Thoracic aorta (tissue), 2 donors: ENCODE measurements at places on chromosomes 2 and 18. TPM values are rescaled to one million over a fixed set of nuclear protein-coding genes. Genes with fewer than 3 reads are reported as not detected.

DSG2 gene
- total RNA-seq = 0.81 TPM

KCTD1 gene
- 14.7 TPM for total RNA-seq

AP1S3 gene
- total RNA-seq = 0.95 TPM

DNA sequence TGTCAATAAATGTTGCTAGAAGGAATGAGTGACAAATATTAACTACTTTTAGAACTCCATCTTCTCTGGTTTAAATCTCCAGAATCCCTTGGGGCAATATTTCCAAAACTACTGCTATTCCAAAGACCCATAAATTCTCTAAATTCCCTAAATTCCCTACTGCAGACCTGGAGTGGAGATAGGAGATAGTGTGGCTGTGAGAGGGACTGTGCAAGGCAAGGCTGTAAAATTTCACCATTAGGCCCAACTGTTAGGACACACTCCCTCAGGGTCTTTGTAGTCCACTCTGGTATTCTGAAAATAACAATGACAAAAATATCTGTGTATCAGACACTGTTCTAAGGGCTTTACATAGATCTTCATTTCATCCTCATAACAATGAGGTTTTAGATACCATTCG, 67.9 kb downstream of the MYL12B start:
- no peak overlapping the region for H3K27ac ChIP-seq
- H3K27me3 ChIP-seq = no peaks in the 10 kb centered on the region
- H3K4me3 ChIP-seq = no peak overlapping the region
- H3K4me1 ChIP-seq = no peaks in the 10 kb centered on the region
- H3K36me3 ChIP-seq = no peaks in the 10 kb centered on the region
- no peak for DNase-seq

- H3K36me3 ChIP-seq = no peaks in the 10 kb centered on the region
- no peaks in the 10 kb centered on the region for H3K4me1 ChIP-seq
- H3K27me3 ChIP-seq = no peaks in the 10 kb centered on the region
- no peak overlapping the region for H3K4me3 ChIP-seq
- H3K27ac ChIP-seq = no peak overlapping the region
Measured at GRCh38 chr18:63788447-63789096, 13.4 kb downstream of the SERPINB7 start.

- H3K27ac ChIP-seq = no peak overlapping the region
- H3K4me1 ChIP-seq = peaks cover 4% of the 10 kb centered on the region
- no peaks in the 10 kb centered on the region for H3K36me3 ChIP-seq
- H3K27me3 ChIP-seq = no peaks in the 10 kb centered on the region
- H3K4me3 ChIP-seq = no peak overlapping the region
Measured at GRCh38 chr2:196482119-196483065, 157.1 kb upstream of the CCDC150 start.

DNA sequence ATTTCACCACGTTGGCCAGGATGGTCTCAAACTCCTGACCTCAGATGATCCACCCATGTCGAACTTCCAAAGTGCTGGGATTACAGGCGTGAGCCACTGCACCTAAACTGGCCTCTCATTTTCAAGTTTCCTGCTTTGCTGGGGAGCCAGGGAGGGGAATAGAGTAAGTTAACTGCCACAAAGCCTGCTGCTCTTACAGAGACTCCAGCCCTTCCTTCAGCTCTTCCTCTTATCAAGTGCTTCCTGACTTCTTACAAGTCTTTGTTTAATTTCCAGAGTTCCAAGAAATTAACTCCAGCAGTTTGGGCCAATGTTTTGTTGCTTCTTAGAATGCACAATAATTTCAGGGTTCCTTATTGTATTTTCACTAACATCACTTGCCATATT, 24.3 kb upstream of the UBE2F start:
- no peak overlapping the region for H3K27ac ChIP-seq
- no peaks in the 10 kb centered on the region for H3K36me3 ChIP-seq
- DNase-seq = no peak
- no peak overlapping the region for H3K4me3 ChIP-seq
- H3K4me1 ChIP-seq = no peaks in the 10 kb centered on the region

DNA sequence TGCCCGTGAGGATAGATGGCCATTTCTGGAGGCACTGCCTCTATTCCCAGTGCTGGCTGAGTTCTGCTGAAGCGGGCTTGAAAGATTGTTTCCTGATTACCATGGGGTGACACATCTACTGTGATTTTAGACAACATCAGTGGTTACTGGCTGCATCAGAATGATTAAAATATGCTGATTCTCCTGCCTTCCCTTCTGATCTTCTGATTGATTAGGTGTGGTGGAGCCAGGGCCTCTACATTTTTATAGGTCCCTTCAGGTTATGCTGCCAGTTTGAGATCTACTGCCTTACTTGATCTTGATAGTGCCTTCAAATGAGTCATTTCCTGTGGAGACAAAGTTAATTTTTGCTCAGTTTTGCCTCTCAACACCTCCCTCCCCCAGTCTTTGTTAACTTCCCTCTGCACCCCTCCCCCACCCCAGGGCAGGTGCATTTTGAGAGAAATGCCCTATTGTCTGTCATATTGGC, 31.6 kb upstream of the SNORC start:
- no peak overlapping the region for H3K27ac ChIP-seq
- no peak overlapping the region for H3K4me3 ChIP-seq
- H3K36me3 ChIP-seq = peaks cover 27% of the 10 kb centered on the region
- H3K27me3 ChIP-seq = no peaks in the 10 kb centered on the region
- DNase-seq = no peak

DNA sequence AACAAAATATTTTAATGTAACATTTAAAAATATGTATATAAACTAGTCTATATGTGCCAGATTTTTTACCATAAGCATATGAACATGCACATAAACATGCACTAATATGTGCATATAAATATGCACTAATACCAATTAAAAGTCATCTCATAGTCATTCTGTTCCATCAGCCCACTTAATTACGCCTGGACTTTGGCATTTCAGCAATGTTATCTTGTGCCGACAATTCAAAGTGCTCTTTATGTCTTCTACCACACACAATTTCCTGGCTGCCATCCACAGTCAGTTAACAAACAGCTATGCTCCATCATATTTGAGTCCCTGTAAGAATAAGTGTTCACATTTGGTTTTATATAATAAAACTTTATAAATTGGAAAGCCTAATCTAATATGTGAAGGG, 92.6 kb upstream of the TSPYL6 start:
- no peaks in the 10 kb centered on the region for H3K27me3 ChIP-seq
- no peak overlapping the region for H3K4me3 ChIP-seq
- H3K27ac ChIP-seq = no peak overlapping the region
- H3K36me3 ChIP-seq = no peaks in the 10 kb centered on the region
- H3K4me1 ChIP-seq = no peaks in the 10 kb centered on the region
- DNase-seq = no peak

- H3K4me1 ChIP-seq = no peaks in the 10 kb centered on the region
- DNase-seq = no peak
- H3K4me3 ChIP-seq = no peak overlapping the region
- no peaks in the 10 kb centered on the region for H3K36me3 ChIP-seq
- H3K27ac ChIP-seq = no peak overlapping the region
Measured at GRCh38 chr2:67792681-67793091, 270.1 kb downstream of the C1D start.

GRCh38 chr18:23141104-23141999, 6.1 kb downstream of the CABLES1 start:
- DNase-seq = no peak
- H3K4me3 ChIP-seq = no peak overlapping the region
- H3K27me3 ChIP-seq = no peaks in the 10 kb centered on the region
- peak overlapping the region; percentile 49 for H3K27ac ChIP-seq
- peaks cover 68% of the 10 kb centered on the region for H3K4me1 ChIP-seq

DNA sequence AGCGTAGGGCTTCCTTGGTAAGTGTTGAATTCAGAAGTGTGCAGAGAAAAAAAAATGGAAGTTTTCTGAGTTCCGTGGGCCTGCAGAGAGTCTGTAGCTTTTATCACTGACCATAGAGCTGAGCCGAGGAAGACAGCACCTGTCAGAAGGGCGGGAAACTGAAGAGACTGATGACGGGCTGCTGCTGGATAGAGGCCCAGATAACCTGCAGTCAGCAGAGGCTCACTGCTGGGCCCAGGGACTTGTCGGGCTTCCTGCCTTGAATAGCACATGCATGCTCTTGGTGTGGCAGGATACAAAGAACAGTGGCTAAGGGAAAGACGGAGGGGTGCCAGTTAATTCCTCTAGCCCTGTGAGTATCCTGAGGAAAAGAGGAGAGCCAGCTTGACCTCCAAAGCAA, 166.4 kb downstream of the MGAT5 start:
- H3K27me3 ChIP-seq = no peaks in the 10 kb centered on the region
- H3K36me3 ChIP-seq = no peaks in the 10 kb centered on the region
- H3K4me1 ChIP-seq = peaks cover 22% of the 10 kb centered on the region
- H3K27ac ChIP-seq = no peak overlapping the region

GRCh38 chr2:145584353-145584752, 1064.4 kb upstream of the ZEB2 start:
- H3K4me3 ChIP-seq = no peak overlapping the region
- peaks cover 3% of the 10 kb centered on the region for H3K4me1 ChIP-seq
- no peak overlapping the region for H3K27ac ChIP-seq

- no peaks in the 10 kb centered on the region for H3K4me1 ChIP-seq
- H3K27ac ChIP-seq = no peak overlapping the region
- DNase-seq = no peak
Measured at GRCh38 chr2:150887926-150888325, 373.7 kb downstream of the RBM43 start.

- H3K36me3 ChIP-seq = peaks cover 23% of the 10 kb centered on the region
- DNase-seq = peak; percentile 73
- H3K4me3 ChIP-seq = peak overlapping the region; percentile 96
- no peaks in the 10 kb centered on the region for H3K27me3 ChIP-seq
- H3K4me1 ChIP-seq = peaks cover 39% of the 10 kb centered on the region
Measured at GRCh38 chr18:12308386-12309100, 502 bp downstream of the TUBB6 start.

- no peaks in the 10 kb centered on the region for H3K4me1 ChIP-seq
- H3K36me3 ChIP-seq = peaks cover 3% of the 10 kb centered on the region
Measured at GRCh38 chr2:17718689-17719088, 34.9 kb downstream of the SMC6 start.

- H3K4me1 ChIP-seq = no peaks in the 10 kb centered on the region
- H3K36me3 ChIP-seq = no peaks in the 10 kb centered on the region
- DNase-seq = no peak
Measured at GRCh38 chr2:112960230-112960825, 17.5 kb upstream of the IL36G start.

- H3K27me3 ChIP-seq = no peaks in the 10 kb centered on the region
- H3K36me3 ChIP-seq = no peaks in the 10 kb centered on the region
- no peaks in the 10 kb centered on the region for H3K4me1 ChIP-seq
- no peak for DNase-seq
- no peak overlapping the region for H3K4me3 ChIP-seq
Measured at GRCh38 chr2:6652251-6652650, 213.5 kb downstream of the CMPK2 start.

- no peak overlapping the region for H3K4me3 ChIP-seq
- no peak overlapping the region for H3K27ac ChIP-seq
- H3K36me3 ChIP-seq = no peaks in the 10 kb centered on the region
- H3K27me3 ChIP-seq = no peaks in the 10 kb centered on the region
Measured at GRCh38 chr18:22952525-22952924, 19.4 kb downstream of the RBBP8 start.

DNA sequence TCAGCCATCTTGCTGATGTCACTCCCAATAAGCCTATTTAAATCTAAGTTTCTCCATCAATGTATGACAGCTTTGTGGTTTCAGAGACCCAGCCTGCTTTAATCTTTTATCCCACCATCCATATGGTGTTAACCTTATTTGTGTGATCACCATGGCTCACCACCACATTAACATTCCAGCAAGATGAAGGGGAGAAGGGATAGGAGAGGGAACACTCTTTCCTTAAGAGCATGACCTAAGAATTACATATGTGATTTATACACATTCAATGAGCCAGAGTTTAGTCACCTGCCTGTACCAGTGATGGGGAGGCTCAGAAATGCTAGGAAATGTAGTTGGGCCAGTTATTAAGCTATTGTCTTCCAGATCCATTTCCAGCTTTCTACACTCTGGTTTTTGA, 44.5 kb upstream of the CHN1 start:
- no peaks in the 10 kb centered on the region for H3K36me3 ChIP-seq
- no peaks in the 10 kb centered on the region for H3K4me1 ChIP-seq
- no peaks in the 10 kb centered on the region for H3K27me3 ChIP-seq
- no peak for DNase-seq
- H3K4me3 ChIP-seq = no peak overlapping the region
